Activated CD8-positive, alpha-beta memory T cell treated with anti-CD3 and anti-CD28 coated beads for 1 hour (primary cell): ENCODE measurements at places on chromosomes 6 and 20.

GRCh38 chr20:18657575-18657974 lies 69.7 kb downstream of the DTD1 start:
- no peak for DNase-seq

GRCh38 chr20:24935766-24936525 lies 13.1 kb upstream of the CST7 start:
- no peak for DNase-seq

DNA sequence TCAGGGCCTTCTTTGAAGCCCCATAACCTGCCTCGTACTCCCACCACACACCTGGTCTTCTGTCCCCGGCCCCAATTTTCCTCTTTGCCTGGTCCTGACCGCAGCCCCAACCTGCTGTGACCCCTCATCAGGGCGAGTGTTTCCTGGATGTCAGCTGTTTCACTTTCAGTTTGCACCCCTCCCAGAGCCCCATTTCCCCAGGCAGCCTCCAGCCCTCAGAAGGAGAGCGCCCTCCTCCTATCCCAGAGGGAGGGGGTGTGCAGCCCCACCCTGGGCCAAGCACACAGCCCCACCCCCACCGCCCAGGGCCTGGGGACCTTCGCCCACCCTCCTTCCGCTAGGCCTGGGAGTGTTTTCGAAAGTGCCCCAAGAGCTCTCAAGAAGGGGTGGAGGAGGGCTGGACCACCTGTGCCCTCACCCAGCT lies 1.5 kb downstream of the BAK1 start:
- no peak for DNase-seq

DNA sequence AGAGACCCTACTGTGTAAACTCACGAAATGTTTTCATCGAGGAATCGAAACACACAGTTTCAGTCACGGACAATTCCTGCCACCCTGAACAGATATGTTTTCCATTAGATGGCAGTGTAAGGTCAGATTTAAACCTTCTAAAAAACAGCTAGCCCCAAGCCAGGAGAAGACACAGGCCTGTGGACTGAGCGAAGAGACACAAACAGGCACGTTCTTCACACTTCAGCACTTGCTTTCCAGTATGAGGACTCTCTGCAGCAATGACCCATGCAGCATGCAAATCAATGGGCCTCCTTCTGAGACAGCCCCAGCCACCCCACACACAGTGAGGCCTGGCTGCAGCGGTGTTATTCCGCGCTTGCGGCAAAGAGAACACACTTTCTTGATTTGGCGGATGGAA lies 31.9 kb downstream of the HUS1B start:
- DNase-seq: no peak

DNA sequence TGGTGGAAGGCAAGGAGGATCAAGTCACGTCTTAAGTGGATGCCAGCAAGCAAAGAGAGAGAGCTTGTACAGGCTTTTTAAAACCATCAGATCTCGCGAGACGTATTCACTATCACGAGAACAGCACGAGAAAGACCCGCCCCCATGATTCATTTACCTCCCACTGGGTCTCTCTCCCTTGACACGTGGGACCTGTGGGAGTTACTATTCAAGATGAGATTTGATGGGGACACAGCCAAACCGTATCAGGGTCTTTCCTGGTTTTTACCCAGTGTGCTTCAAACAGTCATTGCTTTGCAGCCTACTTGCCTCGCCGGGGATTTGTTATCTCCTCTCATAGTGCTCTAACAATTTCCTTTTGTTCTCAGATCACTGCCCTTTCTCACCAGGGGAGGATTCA lies 108.2 kb downstream of the UST start:
- no peak for DNase-seq

GRCh38 chr6:43334466-43335095 lies 26.0 kb upstream of the CRIP3 start:
- DNase-seq: no peak

DNA sequence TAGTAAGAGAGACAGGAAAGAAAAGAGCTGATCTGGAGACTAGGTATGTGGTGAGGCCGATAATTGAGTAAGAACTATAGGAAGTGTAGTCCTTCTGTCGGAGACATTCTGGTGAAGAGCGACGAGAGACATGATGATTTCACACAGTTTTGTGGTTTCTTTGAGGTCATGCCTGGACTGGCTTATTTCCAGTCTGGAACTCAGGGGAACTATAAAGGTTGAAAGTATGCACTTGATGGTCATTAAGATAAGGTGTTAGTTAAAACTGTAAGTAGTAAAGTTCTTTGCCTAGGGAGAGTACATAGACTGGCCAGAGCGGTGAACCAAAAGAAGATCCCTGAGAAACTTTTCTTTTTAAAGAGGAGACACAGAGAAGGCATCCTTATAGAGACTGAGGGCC lies 68.8 kb downstream of the RFX6 start:
- no peak for DNase-seq

- no peak for DNase-seq
Measured at GRCh38 chr20:19406381-19406780, 193.9 kb downstream of the SLC24A3 start.
